ENCODE measurements at places on chromosomes 2 and 18. TPM values are rescaled to one million over a fixed set of nuclear protein-coding genes. Genes with fewer than 3 reads are reported as not detected.

SLC9A4 gene
- not detected for total RNA-seq

DSG1 gene
- 0.89 TPM for total RNA-seq

DNA sequence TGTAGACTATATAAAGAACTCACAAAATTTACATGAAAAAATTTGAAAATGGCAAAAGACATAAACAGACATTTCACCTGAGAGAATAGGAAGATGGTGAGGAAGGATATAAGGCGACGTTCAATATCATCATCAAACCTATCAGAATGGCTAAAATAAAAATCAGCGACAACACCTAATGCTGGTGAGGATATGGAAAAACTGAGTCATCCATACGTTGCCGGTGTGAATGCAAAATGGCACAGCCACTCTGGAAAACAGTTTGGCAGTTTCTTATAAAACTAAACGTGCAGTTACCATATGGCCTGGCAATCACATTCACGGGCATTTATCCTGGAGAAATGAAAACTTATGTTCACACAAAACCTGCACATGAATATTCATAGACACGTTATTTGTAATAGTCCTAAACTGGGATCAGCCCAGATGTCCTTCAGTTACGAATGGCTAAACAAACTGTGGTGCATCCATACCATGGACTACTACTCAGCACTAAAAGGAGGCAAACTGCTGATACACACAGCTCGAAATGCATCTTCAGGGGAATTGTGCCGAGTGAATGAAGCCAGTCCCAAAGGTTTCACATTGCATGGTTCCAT lies 63.1 kb upstream of the TXNDC2 start:
- DNase-seq = no peak

GRCh38 chr2:176554101-176555048 lies 285.1 kb downstream of the MTX2 start:
- DNase-seq = no peak

DNA sequence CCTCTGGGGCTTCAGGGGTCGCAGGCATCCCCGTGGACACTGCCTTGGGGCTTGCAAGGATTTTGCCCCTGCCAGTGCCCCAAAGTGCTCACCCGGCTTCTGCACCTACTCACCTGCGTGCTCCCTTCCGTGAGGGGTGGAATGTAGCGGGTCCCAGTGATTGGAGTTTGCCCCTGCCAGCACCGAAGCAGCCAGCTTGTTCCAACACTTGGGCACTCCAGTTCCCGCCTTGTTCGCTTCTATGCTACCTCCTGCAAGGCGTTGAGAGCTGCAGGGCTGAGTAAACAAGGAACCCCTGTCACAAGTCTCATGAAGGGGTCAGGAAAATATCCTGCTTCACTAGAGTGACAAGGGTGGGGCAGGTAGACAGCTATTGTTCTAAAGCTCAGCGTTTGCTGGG lies 631.5 kb downstream of the EPHA4 start:
- no peak for DNase-seq

DNA sequence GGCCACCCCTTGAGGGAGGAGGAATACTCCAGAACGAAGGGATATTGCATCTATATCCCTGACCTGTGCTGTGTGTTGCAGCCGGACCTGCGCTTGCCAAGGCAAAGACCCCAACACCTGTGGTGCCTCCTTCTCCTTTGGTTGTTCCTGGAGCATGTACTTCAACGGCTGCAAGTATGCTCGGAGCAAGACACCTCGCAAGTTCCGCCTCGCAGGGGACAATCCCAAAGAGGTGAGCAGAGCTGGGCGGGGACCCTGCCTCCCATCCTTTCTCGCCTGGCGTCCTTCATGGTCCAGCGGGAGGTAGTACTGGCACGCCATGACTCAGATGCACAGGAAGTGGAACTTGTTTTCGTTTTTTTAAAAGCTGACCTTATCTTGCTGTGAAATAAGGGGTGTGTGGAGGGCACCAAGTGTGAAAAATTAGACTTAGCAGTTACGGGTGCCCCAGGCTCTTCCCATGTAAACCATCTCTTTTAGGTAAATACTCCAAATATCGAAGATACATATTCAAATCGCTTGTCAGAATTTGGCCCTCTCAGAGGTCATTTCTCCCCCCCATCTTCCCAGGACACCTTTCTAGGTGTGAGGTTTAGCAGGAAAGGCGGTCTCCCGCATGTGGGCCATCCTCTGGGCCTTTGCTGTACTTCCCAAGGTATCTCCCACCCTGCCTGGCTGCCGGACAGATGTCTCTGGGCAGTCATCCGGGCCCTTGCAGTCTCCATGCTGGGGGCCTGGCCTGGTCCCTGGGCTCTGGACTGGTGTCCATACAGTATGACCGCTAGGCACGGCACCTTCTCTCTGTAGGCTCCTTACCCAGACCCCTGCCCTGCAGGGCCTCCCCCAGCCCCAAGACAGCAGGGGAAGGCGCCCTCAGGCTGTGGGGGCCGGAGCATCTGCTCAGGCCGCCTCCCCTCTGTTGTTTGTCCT lies 57.6 kb downstream of the BOLA3 start:
- no peak for DNase-seq

DNA sequence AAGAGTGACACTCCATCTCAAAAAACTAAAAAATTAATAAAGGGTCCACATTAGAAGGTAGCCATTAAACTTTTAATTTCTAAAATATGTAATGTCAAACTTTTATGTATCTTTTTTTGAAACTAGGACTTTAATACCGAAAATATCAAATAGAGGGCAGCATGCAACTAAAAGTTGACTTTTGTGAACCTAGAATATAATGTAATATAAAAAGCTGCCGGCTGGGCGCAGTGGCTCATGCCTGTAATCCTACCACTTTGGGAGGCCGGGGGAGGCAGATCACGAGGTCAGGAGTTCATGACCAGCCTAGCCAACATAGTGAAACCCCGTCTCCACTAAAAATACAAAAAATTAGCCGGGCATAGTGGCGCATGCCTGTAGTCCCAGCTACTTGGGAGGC lies 62.8 kb downstream of the INO80D start:
- no peak for DNase-seq

DNA sequence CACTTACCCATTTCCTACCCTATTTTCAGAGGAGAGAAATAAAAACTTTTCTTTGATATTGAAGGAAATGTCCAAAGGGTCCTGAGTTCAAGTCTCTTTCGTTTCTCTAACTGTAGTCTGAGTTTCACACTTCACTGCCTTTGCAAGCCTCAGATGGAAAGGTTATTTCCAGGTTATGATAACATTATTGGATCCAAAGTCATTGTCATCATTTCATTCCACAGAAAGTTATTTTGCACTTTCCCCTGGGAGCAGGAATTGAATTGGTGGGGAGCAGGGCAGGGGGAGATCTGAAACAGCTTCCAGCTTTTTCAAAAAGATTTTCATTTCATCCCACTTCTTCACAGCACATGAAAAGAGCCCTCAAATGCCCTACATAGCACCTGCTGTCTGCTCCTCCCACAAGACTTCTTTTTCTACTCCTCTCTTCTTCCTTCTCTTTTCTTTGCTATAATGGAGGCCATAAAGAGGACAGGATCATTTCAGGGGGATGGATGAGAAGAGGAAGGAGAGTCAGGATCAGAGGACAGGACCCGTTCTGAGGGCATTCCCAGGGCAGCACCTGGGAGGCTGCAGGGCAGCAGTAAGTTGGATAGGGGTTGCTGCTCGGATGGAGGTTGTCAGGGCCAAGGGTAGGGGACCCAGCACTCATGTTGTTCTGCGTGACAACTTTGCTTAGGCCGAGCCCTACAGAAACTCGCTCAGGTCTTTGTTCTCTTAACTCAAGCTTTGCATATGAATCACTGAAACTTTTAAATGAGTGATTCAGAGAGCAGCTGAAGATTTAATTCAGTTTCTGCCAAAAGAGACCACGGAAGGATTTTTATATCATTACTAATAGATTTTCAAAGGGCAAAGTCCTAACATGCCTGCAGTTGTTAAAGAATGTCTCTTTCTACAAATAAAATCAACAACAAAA lies 11.4 kb upstream of the GALNT5 start:
- DNase-seq = no peak

GRCh38 chr2:226114436-226114835 lies 685.2 kb downstream of the IRS1 start:
- no peak for DNase-seq

DNA sequence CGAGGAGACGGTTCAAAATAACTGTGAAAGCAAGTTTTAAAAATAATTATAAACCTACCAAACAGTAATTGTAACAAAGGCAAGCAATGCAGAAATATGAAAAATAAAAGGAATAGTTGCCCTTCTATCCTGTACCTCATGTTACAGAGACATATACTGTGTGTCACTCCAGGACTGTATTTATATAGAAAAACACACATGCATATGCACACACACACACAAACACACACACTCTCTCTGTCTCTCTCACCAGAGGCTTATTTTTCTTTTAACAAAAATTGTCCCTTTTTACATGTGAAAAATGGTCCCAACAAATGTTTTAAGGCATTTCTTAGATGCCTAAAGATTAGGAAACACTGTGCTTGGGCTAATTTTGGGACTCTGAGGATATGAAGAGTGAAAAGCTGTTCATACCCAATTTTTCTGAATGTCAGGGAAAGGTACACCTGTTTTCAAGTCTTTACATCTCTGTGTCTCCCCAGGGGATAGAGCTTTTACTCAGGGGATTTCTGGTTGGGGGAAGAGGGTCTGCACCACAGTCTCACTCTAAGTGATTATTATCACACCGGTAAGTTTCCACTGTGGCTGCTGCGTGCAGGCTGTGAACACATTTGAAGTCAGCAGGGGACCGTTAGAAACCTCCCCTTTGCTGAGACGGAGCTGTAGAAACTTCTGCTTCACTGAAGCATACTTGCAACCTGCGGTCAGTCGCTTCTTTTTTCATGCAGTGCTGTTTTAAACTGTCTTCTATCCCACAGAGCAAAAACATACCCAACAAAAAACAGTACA lies 51.4 kb upstream of the SPAG16 start:
- DNase-seq = no peak

DNA sequence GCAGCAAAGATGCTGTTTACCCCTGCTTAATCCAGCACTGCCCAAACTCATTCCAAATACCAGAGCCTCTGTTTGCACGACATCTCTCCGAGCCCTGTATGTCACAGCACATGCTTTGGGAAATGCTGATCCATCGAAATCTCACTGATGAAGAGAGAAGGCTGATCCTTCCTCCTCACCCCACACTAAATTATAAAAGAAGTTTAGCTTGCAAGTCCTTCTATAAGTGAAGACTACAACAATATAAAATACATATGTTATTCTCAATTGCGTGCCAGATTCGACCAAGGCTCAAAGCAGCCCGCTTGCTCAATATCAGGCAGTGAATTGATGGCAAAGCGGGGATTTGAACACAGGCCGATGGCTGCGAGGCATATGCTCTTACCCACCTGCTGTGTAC lies 30.7 kb upstream of the SLC35F6 start:
- no peak for DNase-seq

GRCh38 chr2:191262436-191262835 lies 17.2 kb downstream of the MYO1B start:
- no peak for DNase-seq
